ENCODE measurements at places on chromosomes 4 and X. TPM values are rescaled to one million over a fixed set of nuclear protein-coding genes. Genes with fewer than 3 reads are reported as not detected.

CACNA1F gene
- polyA plus RNA-seq, result not detected

DNA sequence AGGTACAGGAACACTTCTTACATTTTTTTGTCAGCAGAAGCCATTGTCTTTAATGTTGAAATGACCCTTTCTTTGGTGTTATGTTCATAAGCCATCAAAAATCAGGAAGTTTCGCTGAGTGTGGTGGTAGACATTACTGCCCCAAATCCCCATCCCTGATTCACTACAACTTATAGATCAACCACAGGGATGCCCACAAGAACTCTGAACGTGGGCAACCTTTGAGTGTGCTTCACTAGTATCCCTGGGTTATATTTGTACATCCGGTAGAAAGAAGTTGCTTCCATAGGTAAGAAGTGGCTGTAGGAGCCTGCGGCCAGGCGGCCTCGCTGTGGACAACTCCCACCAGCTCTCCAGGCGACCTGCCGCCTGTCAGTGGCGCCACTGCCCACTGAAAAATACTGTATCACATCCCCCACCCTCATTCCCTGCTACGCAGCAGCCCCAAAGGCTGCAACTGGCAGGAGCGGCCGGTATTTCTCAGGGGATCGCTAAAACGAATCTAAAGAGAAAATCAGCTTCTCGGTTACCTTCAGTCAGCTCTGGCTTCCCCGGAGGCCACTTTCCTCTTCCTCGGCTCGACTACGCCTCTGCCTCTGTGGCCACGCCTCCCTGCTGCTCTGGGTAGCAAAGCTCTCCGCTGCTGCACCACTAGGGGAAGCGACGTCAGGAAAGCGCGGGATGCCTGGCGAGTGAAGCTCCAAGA, 13.9 kb upstream of the ETDC start:
- DNase-seq, result no peak
- no peak overlapping the region for H3K4me3 ChIP-seq
- no peaks in the 10 kb centered on the region for H3K36me3 ChIP-seq
- H3K27ac ChIP-seq, result no peak overlapping the region
- no peaks in the 10 kb centered on the region for H3K4me1 ChIP-seq

DNA sequence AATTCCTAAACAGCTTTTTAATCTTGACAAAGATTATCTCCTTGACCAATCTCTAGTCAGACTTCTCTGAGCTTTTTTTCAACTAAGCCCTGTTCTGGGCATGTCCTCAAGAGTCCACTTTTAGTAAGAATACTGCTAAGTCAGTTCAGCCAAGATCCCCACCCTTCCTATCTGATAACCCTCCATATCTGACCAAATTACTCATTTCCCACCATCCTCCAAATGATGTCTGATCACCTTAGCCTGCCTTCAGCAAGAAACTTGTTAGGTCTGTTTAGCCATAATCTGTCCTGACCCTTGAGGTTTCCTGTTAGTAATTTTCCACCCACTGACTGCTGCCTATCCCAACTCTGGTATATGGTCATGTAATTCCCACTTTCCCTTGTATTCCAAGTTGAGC, 65.2 kb downstream of the FAM13A start:
- H3K36me3 ChIP-seq, result no peaks in the 10 kb centered on the region
- peaks cover 6% of the 10 kb centered on the region for H3K4me1 ChIP-seq
- no peak overlapping the region for H3K27ac ChIP-seq
- DNase-seq, result no peak
- no peak overlapping the region for H3K4me3 ChIP-seq

DNA sequence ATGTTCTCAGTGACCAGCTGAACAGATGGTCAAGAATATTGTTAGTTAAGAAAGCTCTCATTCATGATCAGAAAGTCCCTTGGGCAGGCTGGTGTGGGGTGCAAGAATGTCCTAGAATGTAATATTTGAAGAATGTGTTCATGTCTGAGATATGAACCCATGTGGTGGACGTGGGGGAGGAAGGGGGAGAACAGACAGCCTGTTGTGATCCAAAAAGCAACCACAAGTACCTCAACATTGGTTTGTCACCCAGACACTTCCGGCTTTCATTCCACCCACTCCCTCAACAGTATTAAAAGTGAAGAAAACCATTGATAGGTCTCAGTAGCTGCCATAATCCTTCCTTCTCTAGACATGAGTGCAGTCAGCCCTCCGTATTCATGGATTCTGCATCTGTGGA, 82.2 kb downstream of the MAML3 start:
- no peaks in the 10 kb centered on the region for H3K36me3 ChIP-seq
- no peaks in the 10 kb centered on the region for H3K27me3 ChIP-seq
- no peak overlapping the region for H3K27ac ChIP-seq
- DNase-seq, result no peak
- H3K4me3 ChIP-seq, result no peak overlapping the region
- H3K4me1 ChIP-seq, result no peaks in the 10 kb centered on the region

DNA sequence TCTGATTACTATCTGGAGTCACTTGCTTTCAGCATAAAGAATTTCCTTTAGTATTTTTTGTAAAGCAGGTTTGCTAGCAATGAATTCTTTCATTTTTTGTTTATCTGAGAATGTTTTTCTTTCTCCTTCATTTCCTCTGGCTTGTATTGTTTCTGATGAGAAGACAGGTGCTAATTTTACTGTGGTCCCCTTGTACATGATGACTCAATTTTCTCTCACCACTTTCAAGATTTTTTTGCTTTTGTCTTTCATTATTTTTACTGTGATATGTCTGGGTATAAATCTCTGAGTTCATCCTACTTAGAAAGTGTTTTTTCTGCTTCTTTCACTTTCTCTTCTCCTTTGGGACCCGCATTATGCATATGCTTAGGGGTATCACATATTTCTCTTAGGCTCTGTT, 62.6 kb downstream of the PKD2 start:
- DNase-seq, result no peak
- peaks cover 20% of the 10 kb centered on the region for H3K36me3 ChIP-seq
- H3K4me1 ChIP-seq, result no peaks in the 10 kb centered on the region

- H3K4me3 ChIP-seq, result no peak overlapping the region
- no peak overlapping the region for H3K27ac ChIP-seq
- DNase-seq, result no peak
- H3K4me1 ChIP-seq, result no peaks in the 10 kb centered on the region
- no peaks in the 10 kb centered on the region for H3K36me3 ChIP-seq
Observed at GRCh38 chr4:130178106-130178505, 1082.2 kb downstream of the C4orf33 start.

DNA sequence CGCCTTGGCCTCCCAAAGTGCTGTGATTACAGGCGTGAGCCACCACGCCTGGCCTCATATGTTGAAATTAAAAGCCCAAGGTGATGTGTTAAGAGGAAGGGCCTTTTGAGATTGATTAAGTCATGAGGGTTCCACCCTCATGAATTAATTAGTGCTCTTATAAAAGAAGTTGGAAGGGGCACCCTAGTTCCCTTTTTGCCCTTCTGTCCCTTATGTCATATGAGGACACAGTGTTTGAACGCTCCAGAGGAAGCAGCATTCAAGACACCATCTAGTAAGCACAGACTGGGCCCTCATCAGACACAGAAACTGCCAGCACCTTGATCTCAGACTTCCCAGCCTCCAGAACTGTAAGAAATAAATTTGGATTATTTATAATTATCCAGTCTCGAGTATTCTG, 5.1 kb upstream of the APLN start:
- DNase-seq, result no peak
- no peak overlapping the region for H3K27ac ChIP-seq
- H3K36me3 ChIP-seq, result no peaks in the 10 kb centered on the region
- H3K4me3 ChIP-seq, result no peak overlapping the region
- peaks cover 2% of the 10 kb centered on the region for H3K4me1 ChIP-seq
